ENCODE measurements at places on chromosomes 7 and 10.

- no peak for DNase-seq
Observed at GRCh38 chr10:126391192-126391885, 3.1 kb upstream of the ADAM12 start.

GRCh38 chr7:43274752-43275151 is 162.3 kb downstream of the HECW1 start:
- no peak for DNase-seq

- DNase-seq = no peak
Observed at GRCh38 chr7:41197769-41198168, 505.1 kb downstream of the INHBA start.

- no peak for DNase-seq
Observed at GRCh38 chr10:86958116-86958900, at the start of gene SNCG. Gene SNCG, plus strand, starts transcription at chr10:86958599. Its CDS starts 99 bp downstream, at chr10:86958698.

DNA sequence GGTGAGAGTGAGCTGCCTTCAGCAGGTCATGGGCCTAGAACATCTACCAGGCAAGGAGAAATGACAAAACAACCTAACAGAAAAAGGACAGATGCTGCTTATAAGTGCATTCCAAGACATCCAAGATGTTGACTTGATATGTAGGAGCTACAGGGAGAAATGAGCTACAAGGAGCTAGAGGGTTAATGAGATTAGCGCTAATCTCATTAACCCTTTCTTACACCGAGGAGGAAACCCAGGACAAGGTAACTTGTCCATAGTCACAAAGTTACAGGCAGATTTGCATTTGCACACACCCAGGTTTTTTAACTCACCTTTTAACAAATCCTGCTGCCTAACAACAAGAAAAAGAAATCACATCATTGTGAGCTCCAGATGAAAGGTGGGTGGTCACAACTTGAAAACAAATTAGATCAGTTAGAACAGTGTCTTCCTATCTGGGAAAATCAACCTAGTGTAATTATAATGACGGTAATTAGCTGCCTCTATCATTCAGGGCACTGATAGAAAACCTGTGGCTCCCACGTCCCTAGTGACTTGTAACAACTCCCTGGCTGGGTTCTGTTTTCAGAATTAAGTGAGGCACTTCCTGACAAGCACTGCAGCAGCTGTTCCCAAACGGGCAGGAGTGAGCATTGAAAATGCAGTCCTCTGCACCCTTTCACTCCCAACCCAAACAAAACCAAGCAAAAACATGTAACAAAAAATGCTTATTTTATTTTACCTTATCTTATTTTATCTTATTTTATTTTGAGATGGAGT is 5.7 kb downstream of the KIAA1549 start:
- no peak for DNase-seq

DNA sequence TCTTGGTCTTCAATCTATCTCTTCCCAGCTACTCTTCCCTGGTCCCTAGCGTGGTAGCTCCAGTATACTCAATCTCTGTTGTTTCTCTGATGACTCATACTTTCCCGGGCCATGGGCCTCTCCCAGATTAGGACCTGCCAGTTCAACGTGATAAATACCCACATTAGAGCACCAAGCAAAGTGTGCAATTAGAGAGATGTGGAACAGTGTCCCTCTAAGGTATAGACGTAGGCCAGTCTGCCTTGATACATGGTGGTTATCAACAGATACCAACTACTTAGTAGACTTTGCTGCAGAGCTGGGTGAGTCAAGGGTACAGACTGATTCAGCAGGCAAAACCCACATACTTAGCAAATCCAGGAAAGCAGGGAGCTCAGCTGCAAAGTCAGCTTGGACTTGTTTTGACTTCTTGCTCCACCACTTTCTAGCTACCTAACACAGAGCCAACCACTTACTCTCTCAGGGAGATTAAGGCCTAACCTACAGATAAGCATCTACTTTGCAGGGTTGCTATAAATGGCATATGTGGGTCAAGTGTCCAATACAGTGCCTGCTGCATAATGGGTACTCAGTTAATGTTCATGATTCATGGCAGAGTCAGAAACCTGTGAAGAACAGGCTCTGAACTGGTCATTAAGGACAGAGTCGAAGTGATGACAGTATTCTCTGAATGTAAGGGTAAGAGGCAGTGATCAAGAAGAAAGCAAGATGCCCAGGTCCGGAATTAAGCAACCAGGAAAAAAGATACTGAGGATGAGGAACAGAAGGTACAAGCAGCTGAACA is 176.1 kb downstream of the CHN2 start:
- peak; percentile 25 for DNase-seq

DNA sequence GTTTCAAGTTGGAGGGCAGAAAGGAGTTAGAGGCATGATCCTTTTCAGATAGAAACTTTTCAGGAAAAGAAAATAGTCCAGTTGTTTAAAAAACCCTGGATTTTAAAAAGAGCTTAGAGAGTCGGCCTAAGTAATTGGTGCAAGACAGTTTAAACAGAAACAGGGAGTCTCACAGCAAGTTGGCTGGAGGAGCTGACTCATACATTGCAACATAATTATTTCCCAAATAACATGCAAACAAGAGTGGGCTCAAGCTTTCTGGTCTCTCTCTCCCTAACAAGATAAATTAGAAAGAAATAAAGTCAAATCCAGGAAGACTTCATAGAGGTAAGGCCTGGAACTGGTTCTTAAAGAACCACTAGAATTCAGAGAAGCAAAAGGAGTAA is 100.3 kb upstream of the AGBL3 start:
- DNase-seq = peak; percentile 87

GRCh38 chr7:127153315-127153714 is 99.4 kb downstream of the GRM8 start:
- DNase-seq = no peak

GRCh38 chr7:123594813-123595241 is 6.8 kb upstream of the ASB15 start:
- peak; percentile 3 for DNase-seq

DNA sequence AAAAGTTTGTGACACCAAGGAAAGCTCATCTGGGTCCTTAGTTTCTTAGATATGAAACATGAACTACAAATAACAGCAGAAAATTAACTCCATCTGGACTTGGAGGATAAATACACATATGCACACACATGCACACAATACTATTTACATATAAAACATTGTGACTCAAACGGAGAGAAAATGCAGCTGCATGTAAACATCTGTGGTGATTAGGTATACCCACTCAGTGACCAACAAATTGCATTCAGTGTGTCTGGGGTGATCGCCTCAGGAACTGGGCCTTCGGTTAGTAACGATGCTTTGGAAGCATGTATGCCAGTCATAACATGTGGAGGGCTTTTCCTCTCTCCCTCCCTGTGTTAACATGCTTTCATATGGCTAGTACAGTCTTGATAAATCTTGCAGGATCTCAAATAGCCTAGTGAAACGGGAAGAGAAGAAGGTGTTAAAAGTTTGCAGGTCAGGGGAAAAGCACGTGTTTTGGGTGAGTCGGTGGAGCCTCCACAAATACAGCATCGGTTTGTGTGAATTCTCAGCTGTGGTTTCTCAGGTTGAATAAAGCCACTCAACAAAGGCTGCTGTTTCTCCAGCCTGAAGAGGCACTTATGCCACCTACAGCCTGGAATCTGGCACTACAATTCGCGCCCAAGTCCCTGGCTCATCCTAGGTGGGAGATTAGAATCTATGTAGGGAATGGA is 8.7 kb upstream of the GLRX3 start:
- DNase-seq = peak; percentile 74

DNA sequence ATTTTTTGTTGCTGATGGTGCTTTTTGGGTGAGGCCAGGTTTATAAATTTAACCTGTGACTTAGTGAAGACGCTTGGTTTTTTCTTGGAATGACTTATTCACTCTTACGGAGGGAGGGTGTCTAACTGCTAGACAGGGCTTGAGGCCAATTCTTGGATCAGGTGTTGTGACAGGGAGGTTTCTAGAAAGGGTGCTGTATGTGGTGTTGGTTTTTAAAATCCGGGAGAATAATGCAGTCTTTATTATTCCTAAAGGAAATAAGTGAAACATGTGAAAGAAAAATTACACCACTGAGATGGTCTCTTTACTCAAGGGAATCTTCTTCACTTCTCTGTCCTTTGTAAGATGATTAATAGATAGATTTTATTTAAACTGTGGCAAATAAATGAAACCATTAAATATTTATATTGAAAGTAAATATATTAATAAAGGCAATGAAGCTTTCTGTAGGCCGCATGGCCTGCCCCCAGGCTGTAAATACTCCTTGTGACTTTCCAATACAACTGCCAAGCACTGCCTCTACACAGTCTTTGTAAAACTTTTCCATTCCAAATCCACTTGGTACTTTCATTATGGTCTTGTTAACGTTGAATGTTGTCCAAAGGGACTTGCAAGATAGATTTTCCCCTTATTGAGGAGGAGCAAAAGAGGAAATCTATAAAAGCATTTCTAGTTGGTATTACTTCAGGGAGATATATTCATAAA is 323.1 kb downstream of the SUGCT start:
- DNase-seq = no peak

DNA sequence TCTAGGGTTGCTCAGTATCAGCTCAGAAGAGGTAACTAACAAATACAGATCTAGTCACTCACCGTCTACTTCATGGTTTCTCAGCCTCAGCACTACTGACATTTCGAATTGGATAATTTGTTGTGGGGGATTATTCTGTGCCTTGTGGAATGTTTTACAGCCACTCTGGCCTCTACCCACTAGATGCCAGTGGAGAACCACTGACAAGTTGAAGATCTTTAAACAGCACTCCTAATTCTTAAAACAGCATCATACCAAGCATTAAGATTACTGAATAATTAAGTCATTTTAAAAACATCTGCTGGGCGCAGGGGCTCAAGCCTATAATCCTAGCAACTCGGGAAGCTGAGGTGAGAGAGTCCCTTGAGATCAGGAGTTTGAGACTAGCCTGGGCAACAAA is 82.6 kb downstream of the UPF2 start:
- no peak for DNase-seq

DNA sequence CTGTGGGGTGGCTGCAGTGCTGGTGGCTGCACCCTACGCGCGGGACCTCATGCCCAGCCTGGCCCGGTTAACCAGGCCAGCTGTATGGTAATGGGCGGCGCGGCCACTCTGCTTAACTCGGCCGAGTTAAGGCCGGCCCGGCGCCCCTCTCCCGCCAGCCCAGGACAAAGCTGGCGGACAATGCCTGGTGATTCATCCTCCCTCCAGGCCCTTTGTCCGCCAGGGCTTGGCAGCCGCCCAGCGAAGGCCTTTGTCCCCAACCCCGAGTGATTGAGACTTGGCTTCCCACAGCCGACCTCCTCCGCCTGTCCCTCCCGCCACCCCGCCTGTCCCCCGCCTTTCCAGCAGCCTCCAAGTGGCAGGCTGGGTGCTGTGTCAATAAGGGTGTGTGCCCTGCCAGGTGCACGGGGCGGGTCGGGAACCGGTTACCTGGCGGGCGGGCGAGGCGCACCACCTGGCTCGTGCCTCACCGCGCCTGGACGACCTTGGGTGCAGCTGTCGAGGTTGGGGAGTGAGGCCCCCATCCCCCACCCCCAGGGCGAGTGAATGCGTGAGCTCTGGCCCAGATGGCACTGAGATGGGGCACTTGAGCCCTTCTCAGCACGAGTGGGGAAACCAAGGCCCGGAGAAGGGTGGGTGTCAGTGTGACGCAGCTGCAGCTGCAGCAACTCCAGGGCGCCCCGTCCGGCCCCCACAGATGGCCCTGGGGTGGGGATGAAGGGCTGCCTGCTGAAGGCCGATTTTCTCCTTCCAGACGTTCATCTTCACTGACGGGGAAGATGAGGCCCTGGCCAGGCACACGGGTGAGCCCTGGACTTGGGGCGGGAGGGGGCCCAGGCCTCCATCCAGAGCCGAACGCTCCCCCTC is 4.6 kb downstream of the LFNG start:
- peak; percentile 91 for DNase-seq

DNA sequence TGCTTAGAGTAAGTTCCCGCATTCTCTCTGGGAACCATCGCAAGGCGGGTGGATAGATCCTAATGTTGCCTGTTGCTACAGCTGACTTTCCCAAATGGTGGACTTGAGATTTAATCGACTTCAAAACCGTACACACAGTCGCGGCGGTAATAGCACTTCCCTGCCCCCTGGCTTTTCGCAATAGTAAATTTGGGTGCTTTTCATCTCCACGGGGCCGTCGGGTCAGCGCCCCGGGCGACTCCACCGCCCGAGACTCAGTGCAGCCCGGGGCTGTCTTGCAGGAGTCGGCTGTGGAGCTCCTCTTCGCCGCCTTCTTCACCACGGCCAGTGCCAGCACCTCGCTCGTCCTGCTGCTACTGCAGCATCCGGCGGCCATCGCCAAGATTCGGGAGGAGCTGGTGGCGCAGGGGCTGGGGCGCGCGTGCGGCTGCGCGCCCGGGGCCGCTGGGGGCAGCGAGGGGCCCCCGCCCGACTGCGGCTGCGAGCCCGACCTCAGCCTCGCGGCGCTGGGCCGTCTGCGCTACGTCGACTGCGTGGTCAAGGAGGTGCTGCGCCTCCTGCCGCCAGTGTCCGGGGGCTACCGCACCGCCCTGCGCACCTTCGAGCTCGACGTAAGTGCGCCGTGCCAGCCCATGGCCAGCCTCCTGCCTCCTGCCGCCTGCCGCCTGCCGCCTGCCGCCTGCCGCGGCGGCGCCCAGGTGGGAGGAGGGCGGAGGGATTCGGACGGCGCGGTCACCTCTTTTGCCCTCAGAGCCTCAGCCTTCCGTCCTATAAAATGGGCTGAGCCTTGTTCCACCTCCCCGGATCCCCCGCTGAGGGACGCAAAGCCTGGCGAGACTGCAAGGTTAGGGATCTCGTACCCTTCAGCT is 5.3 kb downstream of the CYP26C1 start:
- DNase-seq = no peak

- DNase-seq = no peak
Observed at GRCh38 chr7:108711611-108712010, 141.9 kb downstream of the DNAJB9 start.

DNA sequence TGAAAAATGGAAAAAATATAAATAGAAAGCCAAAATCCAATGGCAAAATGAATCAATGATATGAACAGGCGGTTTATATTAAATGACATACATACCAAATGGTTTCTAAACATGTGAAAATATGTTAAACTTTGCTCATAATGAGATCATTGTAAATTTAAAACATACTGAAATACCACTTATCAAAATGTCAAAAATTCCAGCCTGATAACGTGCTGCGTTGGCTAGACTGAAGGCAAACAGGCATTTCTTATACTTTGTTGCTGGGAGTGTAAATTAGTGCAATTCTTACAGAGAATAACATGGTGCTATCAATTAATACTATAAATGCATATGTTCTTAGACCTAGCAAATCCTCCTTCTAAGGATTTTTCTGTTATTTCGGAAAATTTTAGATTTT is 225.8 kb upstream of the FAM3C start:
- DNase-seq = no peak

DNA sequence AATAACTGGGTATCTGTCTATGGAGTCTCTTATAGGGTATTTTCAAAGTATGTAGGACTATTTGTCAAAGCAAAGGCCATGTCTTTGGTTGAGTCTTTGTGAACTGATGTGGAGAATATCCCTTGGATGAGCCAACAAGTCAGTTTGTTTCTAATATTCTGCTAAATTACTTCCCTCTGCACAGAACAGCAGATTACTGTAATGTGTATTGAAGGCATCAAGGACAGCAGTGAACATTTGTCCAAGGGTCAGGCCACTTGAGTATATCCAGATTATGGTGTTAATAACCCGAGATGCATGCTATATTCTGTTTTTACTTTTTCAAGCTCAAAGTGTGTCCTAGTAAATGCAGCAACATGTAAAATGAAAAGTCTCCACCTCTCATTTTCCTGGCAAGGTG is 144.2 kb upstream of the GLI3 start:
- no peak for DNase-seq
